A549 (cell line): ENCODE measurements at places on chromosomes 3 and 15. TPM values are rescaled to one million over a fixed set of nuclear protein-coding genes. Genes with fewer than 3 reads are reported as not detected.

CDHR4 gene
- 0.52 to 1.1 TPM (median 0.66 TPM) in 3 replicates for polyA plus RNA-seq

GPR149 gene
- not detected in 3 replicates for polyA plus RNA-seq

CDC25A gene
- polyA plus RNA-seq, result 9.8 to 10.2 TPM (median 10.0 TPM) in 3 replicates

RYK gene
- 28.4 to 30.6 TPM (median 29.2 TPM) in 3 replicates for polyA plus RNA-seq

DNA sequence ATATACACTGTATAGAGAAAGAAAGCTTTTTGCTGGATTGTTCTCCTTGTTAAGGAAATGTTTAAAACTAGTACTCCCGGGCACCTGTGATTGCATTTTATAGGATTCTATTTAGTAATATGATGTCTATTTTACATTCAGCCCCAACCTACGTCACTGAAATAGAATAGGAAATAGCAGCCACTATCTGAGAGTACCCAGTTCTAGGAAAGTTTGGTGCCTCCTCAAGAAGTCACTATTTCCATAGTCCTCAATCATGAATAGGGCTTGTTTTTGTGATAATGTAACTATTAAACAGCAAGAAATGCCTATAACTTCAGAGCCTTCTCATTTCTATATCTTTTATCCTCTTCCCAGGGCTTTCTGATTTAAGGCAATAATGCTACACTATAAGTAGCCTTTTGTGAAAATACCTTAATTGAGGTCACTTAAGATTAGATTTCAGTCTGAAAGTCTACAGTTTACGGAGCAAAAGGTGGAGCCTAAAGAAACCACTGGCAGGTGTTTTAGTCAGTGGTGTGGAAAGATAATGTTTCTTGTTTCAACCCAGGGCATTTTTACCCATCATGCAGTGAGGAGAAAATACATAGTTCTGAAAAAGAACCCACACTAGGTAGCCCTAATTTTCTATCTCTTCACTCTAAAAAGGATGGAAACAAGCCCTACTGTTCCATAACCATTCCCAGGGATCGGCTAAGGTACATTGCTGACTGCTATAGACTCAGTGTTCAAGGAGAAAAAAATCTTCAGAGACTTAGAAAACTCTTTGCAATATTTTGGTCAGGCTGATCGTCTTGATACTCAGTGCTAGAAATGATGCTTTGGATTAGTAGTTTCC lies 38.7 kb downstream of the TIGIT start:
- DNase-seq, result no peak

GRCh38 chr3:133443649-133444422 lies 44.0 kb downstream of the BFSP2 start:
- DNase-seq, result peak; percentile 84

- no peak for DNase-seq
Measured at GRCh38 chr3:110894574-110894973, 177.0 kb upstream of the NECTIN3 start.

- DNase-seq, result no peak
Measured at GRCh38 chr3:196624067-196624790, 15.3 kb upstream of the NRROS start.

GRCh38 chr3:112646623-112647022 lies 5.7 kb upstream of the CCDC80 start:
- DNase-seq, result peak; percentile 86

DNA sequence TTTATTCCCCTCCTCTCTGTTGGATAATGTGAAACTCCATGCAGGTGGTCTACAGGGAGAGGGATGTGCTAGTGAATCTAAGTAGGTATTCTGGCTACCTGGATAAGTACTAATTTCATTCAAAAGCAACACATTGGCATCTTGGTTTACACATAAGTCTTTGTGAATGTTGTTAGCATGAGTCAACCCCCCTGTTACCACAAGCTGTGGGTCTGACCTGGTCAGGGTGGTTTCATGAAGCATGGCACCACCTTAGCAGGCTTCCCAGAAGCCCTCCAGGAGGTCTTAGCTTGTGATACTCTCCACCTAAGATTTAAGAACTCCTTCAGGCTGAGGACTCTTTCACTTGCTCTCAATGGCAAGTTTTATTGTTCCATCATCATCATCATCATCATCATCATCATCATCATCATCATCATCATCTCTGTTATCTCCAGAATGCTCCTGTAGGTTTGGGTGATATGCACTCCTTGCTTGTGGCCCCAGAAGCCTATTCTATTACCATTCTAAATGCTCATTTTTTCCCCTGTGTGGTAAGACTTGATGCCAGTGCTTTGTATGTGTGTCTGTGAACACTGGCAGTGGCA lies 62.8 kb downstream of the EPHB1 start:
- DNase-seq, result no peak

DNA sequence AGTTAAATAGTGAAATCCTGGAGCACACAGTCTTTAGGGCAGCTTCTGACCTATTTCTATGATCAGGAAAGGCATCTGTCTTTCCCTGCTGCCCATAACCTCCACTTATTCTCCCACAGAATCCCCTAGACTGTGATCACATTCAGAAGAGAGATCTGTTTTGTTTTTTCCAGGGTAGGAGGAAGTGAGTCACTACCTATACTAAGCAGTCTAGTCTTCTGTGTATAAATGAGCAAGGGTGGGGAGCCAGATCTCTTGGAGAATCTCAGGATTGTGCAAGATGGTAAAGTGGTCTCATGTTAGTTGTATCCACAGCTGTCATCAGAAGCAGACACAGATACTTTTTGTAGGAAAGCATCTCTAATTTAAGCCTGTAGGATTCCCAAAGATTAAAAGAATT lies 11.8 kb upstream of the FBXO22 start:
- DNase-seq, result peak; percentile 27

DNA sequence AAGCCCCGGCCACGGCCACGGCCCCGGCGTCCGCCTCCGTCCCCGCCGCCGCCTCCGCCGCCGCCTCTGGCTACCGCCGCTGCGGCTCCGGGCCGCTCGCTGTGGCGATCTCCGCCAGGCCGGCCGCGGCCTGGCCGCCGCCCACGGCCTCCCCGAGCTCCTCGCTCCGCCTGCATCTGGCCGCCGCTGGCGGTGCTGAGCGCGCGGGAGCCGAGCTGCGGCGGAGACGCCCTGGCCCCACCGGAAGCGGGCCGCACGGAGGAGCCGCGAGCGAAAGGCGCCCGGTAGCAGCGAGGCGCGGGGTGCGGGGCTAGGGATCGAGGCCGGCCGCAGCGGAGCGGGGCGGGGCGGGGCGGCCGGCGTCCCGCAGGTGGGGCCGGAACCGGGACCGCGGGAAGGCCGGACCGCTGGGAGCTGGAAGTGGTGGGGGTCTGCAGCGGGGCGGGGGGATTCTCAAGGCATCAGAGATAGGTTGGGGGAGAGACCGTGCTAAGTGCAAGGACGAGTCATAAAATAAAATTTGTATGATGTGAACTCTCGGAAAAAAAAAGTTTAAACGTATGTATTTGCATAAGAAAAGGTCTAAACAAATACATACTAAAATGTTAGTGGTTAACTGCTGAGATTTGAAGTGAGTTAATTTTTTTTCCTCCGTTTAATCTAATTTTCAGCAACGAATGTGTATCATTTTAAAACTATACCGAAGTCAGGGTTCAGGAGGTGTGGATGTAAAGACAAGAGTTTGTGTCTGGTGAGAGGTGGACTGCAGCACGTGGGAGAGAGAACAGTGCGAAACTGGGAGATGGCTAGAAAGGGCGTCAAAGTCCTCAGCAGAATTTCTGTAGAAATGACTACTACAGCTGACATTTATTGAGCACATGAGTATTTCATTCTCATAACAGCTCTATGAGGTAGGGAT lies at the start of gene AVEN:
Gene AVEN, minus strand, starts transcription at position 334 of the 919 bp plus-strand sequence. Its CDS starts 158 bp downstream, at position 176.
- DNase-seq, result peak; percentile 47

DNA sequence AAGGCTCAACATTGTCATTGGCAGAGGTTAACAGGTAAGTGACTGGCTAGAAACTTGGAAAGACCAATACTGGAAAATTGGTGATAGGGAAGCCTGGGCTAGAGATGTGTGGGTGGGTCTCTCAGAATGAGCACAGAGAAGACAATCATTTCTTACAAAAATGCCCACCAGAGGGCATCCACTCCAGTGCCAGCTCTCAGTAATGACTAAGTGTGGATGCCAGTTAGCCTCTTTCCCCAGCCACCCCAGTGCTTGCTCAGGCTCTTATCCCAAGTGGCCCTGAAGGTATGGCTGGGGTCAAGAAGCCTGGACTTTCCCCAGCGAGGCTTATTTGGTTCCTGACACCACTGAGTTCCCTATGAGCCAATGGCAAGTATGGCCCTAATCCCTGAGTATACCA lies 115.9 kb upstream of the ST8SIA2 start:
- peak; percentile 48 for DNase-seq

DNA sequence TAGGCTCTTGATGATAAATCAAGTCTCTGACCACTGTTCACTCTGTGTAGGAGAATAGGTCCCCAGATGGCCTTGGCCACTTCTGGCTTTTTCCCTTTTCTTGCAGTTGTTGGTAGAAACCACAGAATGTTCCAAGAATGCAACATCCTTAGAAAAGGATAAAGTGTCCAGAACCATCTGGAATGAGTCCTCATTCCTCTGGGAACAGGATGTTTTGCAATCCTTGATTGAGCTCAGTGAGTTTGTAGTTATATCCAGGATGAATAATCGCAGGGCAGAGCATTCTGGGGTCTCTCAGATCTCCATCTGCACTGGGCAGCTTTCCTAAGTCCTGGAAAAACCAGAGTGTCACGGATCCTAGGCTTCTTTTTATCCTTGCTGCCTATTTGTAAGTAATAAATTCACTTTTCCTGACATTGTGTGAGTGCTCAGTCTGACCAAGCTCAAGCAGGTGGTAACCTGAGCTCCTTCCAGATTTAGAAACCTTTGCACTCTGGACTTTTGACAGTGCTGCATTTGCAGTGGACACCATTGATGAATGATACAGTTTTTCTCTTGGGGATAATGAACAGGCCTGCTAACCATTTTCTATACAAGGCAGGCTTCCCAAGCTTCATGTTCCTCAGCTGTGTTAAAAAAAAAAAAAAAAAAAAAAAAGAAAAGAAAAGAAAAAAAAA lies 1028.6 kb downstream of the OTOL1 start:
- DNase-seq, result no peak

DNA sequence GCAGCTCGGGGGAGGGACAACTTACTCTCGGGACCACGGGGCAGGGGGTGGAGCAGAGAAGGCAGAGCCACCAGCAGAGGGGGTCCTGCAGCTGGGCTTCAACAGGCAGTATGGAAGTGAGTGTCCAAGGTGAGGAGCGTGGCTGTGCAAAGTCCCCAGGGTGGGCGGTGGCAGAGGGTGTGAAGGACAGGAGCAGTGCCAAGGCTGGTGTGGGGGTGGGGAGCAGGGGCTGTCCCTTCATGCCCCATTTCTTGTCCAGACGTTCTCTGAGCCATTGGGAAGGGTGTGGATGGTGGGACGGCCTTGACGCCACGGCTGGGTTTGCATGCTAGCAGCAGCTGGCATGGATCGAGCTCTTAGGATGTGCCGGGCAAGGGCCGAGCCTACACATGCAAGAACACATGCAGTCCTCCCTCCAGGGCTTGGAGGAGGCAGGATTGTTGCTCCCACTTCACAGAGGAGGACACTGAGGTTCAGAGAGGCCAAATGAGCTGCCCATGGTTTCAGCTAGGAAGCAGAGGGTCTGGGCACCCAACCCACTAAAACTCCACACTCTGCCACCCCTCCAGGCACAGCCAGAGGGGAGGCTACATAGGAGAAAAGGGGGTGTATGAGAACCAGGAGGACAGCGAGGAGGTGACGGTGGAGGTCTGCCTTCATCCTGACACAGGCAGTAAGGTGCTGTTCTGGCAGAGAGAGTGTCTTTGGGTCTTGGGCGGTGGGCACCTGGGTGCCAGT lies 93.6 kb downstream of the TBC1D2B start:
- no peak for DNase-seq

- no peak for DNase-seq
Measured at GRCh38 chr3:147218965-147219364, 187.4 kb downstream of the ZIC4 start.

DNA sequence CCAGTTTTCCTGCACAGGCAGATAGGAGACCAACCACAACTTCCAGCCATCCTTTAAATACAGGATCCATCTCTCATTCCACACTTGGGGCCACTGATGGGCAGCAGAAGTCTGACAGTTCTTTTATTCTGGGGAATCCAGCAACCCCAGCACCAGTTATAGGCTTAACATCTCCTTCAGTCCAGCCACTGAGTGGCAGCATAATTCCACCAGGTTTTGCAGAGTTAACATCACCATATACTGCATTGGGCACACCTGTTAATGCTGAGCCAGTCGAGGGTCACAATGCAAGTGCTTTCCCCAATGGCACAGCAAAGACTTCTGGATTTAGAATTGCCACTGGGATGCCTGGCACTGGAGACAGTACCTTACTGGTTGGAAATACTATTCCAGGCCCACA lies 2.9 kb downstream of the NPAP1 start:
- DNase-seq, result peak; percentile 12

GRCh38 chr3:8239095-8239494 lies 262.5 kb upstream of the LMCD1 start:
- no peak for DNase-seq
